NCI-H1048 (cell line): ENCODE measurements at places on chromosomes 5 and 9.
A peak's percentile ranks its signal among the peaks of the same experiment; 100 is the strongest.

DNA sequence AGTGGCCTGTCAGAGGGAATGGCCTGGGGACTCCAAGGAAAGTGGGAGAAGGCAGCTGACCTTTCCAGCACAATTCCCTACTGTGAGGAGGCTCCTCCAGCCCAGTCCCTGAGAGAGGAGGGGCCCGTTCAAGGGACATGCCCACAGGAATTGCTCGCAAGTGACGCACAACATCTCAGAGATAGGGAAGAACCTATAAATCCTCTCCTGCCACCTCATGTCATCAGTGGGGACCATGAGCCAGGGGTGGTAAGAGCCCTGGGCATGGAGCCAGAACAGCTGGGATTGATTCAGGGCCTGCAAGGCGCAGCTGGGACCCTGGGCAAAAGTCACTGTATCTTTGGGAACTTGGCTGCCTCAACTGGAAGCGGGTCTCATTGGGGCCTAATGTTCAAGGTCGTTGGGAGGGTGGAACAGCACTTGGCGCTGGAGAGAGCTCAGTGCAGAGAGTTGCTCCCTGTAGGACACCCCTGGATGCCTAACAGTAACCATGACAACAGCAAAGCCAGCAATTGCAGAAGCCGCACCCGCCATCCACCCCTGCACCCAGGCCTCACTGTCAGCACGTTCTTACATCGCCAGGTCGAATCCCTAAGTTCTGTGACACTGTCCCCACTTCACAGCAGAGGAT is 41.3 kb upstream of the ORM1 start:
- no peak for DNase-seq

DNA sequence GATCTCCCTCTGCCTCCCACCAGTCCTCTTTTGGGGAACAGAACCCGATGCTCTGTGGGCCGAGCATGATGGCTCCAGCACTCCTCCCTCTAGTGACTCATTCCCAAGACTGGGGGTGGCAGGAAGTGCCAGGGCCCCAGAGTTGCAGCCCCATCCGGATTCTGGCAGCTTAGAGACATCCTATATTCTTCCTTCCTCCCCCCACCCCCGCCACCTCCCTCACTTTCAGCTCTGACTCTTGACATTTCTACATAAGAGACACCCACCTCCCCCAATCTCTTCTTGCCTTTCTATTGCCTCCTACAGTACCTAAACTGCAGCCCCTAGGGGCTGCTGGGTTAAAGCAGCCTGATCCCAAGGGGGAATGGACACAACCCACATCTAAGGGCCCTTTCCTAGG is 47.1 kb upstream of the MATR3 start:
- DNase-seq = no peak

- DNase-seq = no peak
Measured at GRCh38 chr5:95063492-95063891, 221.4 kb downstream of the MCTP1 start.

DNA sequence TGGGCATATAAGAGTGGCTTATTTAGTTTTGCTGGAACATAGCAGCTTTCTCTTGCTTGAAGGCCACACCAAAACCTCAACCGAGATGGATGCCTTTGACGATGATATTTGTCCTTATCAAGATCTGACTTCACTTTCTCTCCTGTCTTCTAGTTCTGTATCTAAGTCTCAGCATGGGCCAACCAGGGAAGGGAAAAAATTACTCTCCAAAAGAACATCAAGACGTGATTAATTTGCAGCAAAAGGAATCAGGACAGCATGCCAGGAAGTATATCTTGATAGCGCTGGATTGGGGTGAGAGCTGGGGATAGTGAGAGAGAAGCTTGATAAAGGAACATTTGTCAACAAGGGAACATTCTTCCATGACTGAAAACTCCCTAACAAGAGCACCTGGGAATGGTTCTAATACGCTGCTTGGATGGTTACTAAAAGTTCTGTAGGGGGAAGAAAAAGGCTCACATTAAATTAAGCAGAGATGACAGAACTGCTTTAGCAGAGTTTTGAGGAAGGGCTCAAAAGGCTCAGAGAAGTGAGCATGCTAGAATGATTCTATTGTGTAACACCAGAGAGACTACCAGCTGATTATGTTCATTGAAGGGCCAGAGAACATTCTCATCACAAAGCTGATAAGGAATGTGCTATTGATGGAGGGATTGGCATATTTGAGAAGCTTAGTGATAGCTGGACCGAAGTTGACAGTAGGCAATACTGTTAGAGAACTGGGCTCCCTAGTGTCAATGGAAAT is 21.6 kb upstream of the ANXA1 start:
- DNase-seq = no peak

GRCh38 chr5:32810804-32811203 is 99.7 kb downstream of the NPR3 start:
- no peak for DNase-seq

DNA sequence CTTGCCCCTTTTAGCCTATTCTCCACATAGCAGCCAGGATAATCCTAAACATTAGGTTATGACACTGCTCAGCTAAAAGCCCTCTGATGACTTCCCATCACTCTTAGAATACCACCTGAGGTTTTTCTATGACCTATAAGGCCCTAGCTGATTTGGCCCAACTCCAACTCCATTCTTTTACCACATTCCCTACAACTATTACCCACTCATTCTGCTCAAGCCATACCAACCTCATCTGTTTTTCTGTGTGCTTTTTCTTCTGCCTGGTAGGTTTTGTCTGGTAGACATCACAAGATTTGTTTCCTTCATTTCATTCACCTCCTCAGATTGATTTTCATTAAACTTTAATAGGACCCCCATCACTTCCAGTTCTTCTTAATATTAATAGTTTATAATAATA is 12.5 kb upstream of the FCHO2 start:
- no peak for DNase-seq

DNA sequence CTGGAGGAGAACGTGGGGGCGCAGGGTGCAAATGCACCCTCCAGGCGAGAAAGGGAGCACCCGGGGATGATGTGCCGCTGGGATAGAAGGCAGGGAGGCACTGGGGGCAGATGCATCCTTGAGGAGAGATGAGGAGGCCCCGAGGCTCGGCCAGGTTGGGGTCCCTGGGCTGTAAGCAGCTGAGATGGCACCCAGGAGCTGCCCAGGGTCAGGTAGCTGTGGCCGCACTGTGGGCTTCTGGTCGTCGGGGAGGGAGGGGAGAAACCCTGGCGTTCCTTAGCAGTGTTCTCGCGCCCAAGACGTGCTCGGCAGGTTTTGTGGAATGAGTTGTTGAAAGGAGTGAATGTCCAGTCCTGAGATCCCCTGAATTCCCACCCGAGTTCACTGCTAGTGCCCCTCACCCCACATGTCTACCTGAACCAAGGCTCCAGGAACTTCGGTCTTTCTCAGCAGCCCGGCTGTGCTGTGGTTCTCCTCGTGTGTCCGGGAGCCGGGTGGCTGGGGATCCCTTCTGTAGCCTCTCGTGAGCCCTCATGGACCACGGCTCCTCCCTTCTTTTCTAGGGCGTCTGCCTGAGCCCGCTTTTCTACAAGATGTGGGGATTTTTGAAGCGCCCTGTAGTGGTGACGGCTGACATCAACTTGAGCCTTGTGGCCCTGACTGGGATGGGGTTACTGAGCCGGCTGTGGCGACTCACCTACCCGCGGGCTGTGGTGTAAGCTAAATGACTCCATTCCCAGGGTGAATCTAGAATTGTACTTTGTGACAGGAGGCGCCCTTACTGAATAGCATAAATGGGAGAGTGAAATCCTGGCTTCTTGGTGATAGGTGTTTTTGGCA is 1.1 kb downstream of the POMT1 start:
- no peak for DNase-seq

DNA sequence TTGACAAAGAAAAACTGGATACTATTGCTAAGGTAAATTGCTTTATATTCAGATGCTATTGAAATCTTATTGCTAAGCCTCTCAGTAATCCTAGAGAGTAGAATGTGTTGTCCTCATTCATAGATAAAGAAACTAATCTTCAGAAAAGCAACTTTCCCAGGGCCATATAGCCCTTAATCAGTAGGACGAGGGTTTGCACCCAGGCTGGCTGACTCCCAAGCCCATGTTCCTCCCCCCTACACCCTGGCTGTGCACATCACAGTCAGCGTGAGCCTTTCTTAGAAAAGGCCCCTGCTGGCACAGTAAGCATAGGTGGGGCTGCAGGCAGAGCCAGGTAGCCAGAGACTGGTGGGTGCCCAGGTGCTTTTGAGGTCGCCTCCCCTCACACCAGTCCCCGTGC is 15.8 kb upstream of the GLIPR2 start:
- no peak for DNase-seq

GRCh38 chr9:107858260-107858659 is 368.7 kb upstream of the KLF4 start:
- DNase-seq = no peak

- DNase-seq = no peak
Measured at GRCh38 chr9:121141706-121142105, 60.0 kb downstream of the RAB14 start.

DNA sequence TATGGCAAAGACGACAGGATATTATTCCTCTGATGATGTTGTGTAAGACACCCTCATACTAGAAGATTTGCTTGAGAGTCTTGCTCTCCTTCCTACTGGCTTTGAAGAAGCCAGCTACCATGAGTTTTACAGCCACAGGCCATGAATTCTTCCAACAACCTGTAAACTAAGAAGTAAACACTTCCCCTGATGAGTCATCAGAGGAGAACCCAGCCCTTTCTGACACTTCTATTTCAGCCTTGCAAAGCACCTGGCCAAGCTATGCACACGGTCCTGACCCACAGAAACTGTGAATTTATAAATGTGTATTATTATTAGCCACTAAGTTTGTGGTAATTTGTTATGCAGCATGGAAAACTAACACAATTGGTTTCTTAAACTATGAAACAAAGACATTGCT is 288.8 kb upstream of the ADAMTSL1 start:
- DNase-seq = no peak

GRCh38 chr5:109877670-109878045 is 187.9 kb downstream of the MAN2A1 start:
- DNase-seq = no peak

DNA sequence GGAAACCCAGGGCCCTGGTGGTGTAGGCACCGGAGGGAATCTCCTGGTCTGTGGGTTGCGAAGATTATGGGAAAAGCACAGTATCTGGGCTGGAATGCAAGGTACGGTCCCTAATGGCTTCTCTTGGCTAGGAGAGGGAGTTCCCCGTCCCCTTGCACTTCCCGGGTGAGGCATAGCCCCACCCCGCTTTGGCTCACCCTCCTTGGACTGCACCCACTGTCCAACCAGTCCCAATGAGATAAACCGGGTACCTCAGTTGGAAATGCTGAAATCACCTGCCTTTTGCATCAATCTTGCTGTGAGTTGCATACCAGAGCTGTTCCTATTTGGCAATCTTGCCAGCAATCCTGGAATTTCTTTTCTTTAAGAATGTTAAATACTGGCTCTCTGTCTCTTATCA is 1429.1 kb downstream of the MAT2B start:
- DNase-seq = no peak

- no peak for DNase-seq
Measured at GRCh38 chr9:4506490-4506889, 16.2 kb downstream of the SLC1A1 start.

- DNase-seq = peak; percentile 2
Measured at GRCh38 chr5:135457424-135458071, 5.4 kb upstream of the TIFAB start.

GRCh38 chr9:8179381-8180053 is 379.9 kb upstream of the DMAC1 start:
- no peak for DNase-seq

DNA sequence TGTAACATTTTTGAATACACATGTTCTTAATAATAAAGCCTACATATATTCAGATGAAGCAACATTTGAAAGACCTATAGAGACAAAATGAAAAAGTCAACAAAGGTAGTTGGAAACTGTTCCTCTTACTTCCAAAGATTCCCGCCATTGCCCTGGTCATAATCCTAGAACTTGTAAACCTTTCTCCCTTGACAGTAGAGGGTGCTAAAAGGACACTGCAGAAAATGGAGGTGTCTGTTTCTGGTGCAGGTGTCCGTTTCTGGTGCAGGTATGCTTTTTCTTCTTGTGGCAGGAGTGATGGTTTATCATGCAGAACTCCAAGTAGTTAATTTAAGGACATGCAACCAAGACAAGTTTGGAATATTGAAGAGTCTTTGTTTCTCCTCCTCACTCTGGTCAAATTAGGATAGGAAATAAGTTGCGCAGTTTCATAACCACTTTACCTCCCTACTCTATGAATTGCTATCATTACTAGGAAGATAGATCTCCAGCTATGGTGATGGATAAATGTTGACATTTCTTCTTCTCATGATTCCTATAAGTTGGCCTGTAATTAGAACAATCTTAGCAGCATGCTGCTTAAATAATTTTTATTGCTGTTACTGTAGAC is 56.0 kb upstream of the FAM174A start:
- no peak for DNase-seq

DNA sequence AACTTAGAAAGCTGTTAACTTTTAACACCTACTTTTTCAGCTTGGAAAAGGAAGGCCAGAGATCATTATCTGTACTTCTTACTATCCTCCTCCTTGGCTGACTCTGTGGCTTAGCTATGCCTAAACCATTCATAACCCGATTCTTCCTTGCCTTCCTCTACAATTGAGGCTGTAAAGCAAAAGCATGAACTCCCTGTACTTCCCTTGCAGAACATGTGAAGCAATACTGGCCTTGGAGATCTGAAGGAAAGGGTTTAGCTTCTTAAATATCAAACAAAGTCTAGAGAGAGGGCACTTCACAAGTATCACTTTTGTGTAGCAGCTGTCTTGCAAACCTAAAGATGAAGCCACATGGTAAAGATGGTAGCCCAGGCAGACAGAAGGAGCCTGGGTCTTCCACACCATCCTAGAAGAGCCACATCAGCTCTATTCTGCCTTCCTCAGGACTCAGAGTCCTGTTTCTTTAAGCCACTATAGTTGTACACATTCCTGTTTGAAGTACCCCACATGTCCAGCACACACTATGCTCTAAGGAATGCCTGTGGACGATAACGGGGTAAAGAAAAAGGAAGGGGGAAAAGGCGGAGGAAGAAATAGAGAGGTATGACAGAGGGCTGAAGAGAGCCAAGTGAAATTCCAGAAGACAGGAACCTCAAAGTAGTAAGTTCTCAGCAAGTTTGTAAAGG is 169.2 kb downstream of the SLIT3 start:
- DNase-seq = no peak

DNA sequence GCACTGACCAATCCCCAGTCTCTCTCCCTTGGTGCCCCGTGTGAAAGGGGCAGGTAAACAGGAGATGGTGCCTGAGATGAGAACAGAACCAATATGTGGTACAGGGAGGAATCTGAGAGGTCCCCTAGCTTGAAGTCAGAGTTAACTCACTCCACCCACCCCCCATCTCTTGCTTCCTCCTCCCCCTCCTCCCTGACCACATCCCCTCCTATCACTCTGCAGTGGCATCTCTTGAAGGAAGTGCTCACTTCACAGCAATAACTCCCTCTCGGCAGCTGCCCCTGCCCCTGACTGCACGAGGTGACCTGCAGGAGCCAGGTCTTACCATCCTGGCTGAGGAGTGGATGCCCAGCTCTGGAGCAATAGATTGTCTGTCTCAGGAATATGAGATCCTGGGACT is 224.0 kb downstream of the GAS1 start:
- DNase-seq = no peak

GRCh38 chr9:113572076-113572861 is 108.7 kb downstream of the RGS3 start:
- DNase-seq = no peak
